H9 (cell line): ENCODE measurements at places on chromosomes 16 and 17. TPM values are rescaled to one million over a fixed set of nuclear protein-coding genes. Genes with fewer than 3 reads are reported as not detected.
A peak's percentile ranks its signal among the peaks of the same experiment; 100 is the strongest.

NUTF2 gene
- 190 and 198 TPM in 2 replicates for total RNA-seq

DNA sequence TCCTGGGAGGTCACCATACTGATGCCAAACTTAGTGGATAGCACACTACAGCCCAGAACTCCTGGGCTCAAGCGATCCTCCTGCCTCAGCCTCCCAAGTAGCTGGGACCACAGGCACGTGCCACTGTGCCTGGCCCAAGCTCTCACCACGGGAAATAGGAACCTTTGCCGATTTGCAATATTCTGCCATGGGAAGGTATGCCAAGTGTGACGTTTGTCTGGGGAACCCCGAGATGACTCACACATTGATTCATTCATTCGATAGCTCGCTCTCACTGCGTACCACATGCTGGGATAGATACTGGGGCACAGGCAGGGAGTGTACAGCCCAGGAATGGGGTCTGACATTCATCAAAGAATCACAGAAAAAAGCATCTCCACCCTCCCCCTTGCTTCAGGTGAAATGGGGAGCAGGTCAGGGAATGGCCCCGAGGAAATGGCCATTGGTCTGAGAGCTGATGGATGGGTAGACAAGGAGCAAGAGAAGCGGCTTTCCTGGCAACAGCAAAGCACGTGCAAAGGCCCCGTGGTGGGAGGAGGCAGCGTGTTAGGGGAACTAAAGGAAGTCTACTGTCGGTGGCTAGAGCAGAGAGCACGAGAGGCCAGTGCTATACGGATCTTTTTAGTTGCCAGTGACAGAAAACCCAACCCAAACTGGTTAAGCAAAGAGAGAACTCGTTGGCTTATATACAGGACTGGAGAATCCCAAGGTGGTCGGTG, 44.1 kb downstream of the DNAH17 start:
- DNase-seq, result peak; percentile 17
- no peak overlapping the region for H3K4me3 ChIP-seq
- no peaks in the 10 kb centered on the region for H3K4me1 ChIP-seq
- no peaks in the 10 kb centered on the region for H3K27me3 ChIP-seq
- no peak overlapping the region for H3K27ac ChIP-seq

- H3K27me3 ChIP-seq, result no peaks in the 10 kb centered on the region; the same call in 1 of the 2 replicates
- no peak for DNase-seq
- H3K27ac ChIP-seq, result no peak overlapping the region
- H3K4me1 ChIP-seq, result no peaks in the 10 kb centered on the region; the same call in 1 of the 2 replicates
- H3K36me3 ChIP-seq, result peaks cover 12% of the 10 kb centered on the region; the same call in 1 of the 2 replicates
Measured at GRCh38 chr17:80418589-80418988, 3.6 kb downstream of the ENDOV start.

GRCh38 chr17:19955099-19955498, 22.5 kb downstream of the AKAP10 start:
- H3K27me3 ChIP-seq, result no peaks in the 10 kb centered on the region
- peaks cover 68% of the 10 kb centered on the region for H3K36me3 ChIP-seq
- H3K27ac ChIP-seq, result no peak overlapping the region

GRCh38 chr16:4101421-4102219, 14.6 kb downstream of the ADCY9 start:
- no peak overlapping the region for H3K4me3 ChIP-seq
- H3K36me3 ChIP-seq, result no peaks in the 10 kb centered on the region
- no peaks in the 10 kb centered on the region for H3K27me3 ChIP-seq
- no peaks in the 10 kb centered on the region for H3K4me1 ChIP-seq

DNA sequence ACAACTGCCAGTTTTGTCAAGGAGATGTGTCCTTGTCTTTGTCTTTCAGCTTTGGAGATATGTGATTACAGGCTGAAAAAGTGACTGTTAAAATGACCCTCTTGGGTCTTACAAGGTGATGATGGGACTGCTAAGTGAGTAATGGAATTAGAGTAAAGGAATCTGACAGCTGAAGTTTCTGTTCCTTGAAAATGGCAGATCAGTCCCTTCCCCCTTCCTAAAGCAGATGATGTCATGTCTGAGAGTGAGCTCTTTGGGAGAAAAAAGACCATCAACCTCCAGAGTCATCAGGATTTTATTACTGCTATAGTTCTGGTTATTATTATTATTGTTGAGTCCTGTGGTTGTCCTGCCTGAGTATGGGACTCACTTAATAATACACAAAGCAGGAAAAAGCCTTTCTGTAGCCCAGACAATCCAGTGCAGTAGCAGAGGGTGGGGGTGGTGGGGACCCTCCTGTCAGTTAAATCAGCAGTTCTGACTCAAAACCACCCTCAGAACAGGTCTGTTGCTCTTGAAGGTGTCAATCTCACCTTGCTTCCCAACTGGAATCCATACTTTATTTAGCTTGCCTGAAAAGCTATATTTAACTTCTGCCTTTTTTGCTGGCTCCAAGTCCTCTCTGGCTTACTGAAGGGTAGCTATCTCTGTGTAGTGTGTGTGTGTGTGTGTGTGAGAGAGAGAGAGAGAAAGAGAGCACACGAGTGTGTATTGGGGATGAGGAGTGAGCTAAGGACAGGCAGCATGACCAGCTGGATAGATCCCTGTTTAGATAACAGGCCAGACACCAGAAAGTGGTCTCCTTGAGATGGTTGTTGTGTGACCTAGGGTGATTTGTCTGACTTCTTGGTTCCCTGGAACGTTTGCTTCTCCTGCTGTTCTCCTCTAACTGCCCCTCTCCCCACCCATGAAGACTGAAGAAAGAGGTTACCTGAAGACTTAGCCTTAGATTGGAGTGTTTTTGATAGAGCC, 4.9 kb downstream of the HROB start:
- no peak for DNase-seq
- no peaks in the 10 kb centered on the region for H3K27me3 ChIP-seq
- H3K36me3 ChIP-seq, result peaks cover 32% of the 10 kb centered on the region; the same call in 2 of the 3 replicates
- no peak overlapping the region for H3K4me3 ChIP-seq
